Nucleus accumbens (tissue), 56 donors: ENCODE measurements at places on chromosomes 11 and 22.

DNA sequence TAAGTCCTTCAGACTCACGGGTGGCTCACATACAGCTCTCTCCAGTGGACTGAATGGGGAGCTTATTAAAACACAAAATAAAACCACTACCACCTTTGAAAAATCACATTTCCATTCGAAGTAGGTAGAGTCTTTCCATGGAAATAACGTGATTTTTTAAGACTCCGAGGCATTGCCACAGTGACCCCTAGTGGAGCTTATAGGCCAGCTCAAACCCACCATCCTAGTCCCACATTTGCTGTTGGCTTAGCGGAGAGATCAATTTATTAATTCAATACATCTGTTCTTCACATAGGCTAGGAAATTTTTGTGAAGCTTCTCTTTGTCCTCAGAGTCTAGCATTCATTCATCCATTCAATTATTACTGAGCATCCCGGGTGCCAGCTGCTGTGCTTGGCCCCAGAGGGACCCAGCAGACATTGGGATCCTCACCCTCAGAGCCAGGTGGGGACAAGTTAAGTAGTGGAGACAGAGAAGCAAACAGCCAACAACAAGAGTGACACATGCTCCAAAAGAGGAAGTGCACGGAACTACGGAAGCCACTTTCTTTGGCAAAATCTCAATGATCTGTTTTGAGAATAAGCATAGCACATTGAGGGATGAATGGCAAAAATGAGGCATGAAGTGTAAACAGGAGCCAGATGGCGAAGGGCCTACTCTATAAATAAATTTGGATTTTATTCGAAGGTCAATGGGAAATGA is 10.2 kb upstream of the P4HA3 start:
- no peak for DNase-seq

- DNase-seq: no peak
Measured at GRCh38 chr11:35554491-35555437, 29.3 kb upstream of the PAMR1 start.

- no peak for DNase-seq
Measured at GRCh38 chr11:44530413-44531115, 34.9 kb upstream of the CD82 start.

DNA sequence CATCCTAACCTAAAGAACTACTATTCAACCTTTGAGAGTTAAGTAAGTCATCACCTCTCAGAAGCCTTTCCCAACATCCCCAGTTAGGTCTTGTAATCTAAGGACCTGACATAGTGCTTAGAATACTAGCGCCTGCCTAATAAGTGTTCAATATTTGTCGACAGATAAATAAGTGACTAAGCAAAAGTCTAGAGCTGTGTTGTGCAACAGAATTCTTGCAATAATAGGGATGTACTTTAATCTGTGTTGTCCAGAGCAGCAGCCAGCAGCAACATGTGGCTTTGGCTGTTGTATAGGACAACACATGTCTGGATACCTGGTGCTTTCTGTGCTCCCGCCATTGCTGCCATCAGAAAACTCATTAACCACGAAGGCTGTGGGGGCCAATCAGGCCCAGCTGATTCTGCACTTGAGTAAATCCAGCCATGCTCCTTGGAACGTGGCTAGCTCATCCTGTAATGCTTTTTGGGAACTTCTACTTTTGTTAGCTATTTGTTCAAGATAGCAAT is 66.8 kb upstream of the NTM start:
- DNase-seq: no peak

- no peak for DNase-seq
Measured at GRCh38 chr11:114522818-114523217, 36.9 kb downstream of the NXPE1 start.

DNA sequence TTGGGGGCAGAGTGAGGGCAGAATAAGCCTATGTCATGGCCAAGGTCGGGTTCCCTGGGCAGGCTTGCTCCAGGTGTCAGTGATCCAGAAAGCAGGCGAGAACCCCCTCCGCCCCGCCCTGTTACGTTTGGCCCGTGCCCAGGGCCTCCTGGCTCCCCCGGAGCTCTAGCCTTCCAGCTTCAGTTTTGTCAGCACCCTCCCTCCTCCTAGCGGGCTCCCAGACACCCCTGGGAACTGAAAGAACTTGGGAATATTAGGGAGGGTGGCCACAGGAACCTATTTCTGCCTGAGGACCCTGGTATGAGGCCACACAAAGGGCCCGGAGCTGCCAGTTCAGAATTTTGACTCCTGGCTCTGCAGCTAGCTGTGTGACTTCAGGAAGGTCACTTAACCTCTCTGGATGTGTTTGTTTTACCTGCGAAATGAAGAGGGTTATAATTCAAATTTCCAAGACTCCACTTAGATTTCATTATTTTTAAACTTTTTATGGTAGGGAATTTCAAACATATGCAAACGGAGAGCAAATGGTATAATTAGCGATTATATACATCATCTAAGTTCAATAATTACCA is 1.2 kb downstream of the TUBA8 start:
- DNase-seq: no peak

- DNase-seq: no peak
Measured at GRCh38 chr11:957212-957920, 31.7 kb downstream of the AP2A2 start.

DNA sequence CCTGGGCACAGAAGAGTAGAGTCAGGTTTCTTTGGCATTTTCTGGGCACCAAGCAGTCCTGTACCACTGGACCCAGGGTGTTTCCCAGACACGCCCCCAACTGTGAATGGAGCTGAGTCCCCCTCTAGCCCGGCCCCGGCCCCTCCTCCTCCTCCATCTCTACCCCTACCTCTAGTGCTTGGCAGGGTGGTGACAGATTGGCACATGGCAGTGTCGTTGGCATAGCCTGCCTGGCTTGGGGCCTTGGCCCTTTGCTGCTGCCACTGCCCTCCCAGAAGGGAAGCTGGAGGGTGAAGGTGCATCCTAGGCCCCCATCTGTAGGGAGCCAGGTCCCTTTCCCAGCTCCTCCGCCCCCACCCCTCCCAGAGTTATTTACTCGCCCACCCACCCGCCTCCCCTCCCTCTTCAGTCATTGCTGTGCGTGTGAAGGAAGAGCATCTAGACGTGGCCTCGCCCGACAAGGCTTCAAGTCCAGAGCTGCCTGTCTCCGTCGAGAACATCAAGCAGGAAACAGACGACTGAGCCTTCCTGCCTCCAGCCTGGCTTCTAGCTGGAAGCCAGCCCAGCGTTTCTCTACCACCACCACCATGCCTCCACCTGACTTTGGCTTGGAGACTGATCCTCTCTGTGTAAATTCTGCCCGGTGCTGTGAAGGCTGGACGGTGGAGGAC is 10.9 kb downstream of the CHADL start:
- DNase-seq: no peak

DNA sequence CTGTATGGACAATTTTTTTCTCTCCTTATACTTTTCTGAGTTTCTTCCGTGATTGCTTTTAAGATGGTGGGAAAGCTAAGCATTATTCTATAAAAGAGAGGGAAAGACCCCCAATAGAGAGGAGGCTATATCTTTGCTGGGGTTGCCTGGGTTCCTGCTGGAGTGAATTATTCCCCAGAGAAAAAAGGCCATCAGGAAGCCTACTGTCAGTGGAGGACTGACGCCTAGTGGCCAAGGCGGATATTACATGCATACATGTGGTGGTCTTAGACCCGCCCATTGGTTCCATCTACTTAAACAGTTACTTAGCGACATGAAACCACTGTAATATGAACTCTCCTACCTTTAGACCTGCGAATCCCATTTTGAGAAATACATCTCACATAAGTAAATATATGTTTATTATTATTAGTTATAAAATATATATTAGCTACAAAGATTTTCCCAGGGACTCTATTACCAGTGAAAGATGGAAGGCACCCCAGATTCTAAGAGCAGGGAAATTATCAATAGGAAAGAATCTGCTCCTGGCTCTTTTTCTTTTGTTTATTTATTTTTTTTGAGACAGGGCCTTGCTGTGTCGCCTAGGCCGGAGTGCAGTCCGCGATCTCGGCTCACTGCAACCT is 15.7 kb upstream of the PGA3 start:
- DNase-seq: peak; percentile 39

- DNase-seq: no peak
Measured at GRCh38 chr11:73273222-73273895, 1.2 kb downstream of the P2RY6 start.

GRCh38 chr11:129861702-129862522 is 33.5 kb downstream of the NFRKB start:
- no peak for DNase-seq

GRCh38 chr11:68924073-68924925 is 20.6 kb downstream of the IGHMBP2 start:
- no peak for DNase-seq

DNA sequence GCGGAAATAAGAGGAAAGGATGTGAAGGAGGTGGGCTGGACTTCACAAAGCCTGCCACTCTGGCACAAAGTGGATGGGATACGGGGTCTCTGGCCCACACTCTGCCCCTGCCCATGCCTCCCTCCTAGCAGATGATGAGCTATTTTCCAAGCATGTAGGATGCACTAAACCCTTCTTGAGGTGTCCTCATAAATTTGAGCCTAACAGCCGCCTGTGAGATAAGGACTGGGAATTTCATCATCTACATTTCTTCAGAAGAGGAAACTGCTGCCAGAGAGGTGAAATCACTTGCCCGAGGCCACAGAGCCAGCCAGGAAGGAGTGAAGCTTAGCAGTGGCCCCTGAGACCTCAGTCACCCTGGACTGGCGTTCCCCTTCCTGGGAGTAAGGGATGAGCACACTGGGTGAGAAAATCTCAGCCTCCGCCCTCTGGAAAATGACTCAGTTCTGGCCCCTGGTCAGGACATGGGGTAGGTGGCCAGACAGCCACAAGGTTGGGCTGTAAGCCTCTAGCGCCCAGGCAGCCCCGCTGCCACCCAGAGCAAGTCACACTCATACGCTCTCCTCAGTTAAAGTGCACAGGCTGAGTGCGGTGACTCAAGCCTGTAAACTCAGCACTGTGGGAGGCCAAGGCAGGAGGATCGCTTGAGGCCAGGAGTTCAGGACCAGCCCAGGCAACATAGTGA is 27.9 kb downstream of the MB start:
- no peak for DNase-seq

- DNase-seq: peak; percentile 41
Measured at GRCh38 chr11:114774599-114775361, 96.5 kb downstream of the NXPE2 start.

DNA sequence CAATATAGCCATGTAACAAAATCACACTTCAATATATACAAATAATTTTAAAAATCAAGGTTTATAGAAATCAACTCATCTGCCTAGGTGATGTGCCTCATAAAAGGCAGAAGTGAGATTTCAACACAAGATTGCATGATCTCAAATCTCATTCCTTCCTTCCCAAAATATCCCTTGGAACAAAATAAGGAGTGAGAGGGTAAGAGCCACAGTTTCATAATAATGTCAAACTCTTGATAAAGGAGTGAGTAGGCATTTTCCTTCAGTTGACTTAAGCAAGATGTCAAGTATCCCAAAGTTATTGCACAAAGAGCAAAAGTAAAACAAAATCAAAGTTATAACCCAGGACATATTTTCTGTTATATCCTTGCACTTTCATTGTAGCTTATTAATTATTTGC is 81.3 kb downstream of the C22orf31 start:
- no peak for DNase-seq

- DNase-seq: no peak
Measured at GRCh38 chr11:45926001-45926401, 3.5 kb downstream of the LARGE2 start.

DNA sequence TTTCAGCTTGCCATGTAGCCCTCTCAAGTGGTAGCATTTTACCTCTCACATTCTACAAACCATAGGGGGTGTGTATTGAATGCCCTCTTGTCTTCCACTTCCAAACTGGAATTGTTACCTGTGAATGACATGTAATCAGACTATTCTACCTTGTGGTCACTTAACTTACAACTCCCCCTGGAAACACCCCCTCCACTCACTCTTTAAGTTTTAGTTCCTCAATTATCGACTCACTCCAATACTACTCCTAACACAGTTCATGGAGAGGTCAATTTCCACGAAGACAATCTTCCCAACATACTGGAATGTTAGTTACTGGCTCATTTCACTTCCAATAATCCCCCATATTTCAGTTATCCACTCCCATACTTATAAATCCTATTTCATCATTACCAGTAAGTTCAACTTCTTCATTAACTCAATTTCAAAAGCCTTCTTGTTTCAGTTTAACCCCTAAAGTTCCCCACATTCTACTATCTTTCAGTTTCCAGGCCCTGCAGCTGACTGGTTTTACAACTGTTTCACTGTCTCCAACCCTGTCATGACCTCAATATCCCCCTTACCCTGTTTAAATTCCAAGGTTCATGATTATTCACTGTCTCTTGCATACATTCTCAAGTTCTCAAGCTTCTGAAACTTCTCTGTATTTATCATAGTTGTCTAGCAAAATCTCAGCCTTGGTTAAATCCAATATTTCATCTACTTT is 92.5 kb downstream of the C11orf87 start:
- no peak for DNase-seq

DNA sequence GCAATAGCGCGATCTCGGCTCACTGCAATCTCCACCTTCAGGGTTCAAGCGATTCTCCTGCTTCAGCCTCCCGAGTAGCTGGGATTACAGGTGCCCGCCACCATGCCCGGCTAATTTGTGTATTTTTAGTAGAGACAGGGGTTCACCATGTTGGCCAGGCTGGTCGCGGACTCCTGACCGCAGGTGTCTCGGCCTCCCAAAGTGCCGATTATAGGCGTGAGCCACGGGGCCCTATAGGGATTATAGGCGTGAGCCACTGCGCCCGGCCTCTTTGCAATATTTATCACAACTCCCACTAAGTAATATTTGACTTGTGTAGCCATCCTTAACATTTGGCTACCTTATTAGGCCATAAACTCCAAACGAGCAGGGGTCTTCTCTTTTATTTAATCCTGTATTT is 879 bp upstream of the CUL5 start:
- DNase-seq: no peak

GRCh38 chr22:35743326-35743860 is 25.7 kb downstream of the APOL5 start:
- no peak for DNase-seq

DNA sequence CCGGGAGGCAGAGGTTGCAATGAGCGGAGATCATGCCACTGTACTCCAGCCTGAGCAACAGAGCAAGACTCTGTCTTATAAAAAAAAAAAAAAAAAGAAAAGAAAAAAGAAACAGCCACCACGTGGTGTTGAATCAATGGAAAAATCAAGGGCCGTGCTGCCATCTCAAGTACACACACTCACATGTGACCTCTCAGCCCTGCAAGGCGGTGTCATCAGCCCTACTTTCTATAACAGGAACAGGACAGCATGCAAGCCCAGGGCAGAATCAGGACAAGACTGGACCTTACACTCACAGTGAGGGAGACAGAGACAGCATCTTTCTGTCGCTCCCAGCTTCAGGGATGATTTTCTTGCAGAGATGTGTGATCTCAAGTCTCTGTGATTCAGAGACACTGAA is 179.6 kb downstream of the MPPED1 start:
- no peak for DNase-seq
